ENCODE measurements at places on chromosomes 11 and 22.

DNA sequence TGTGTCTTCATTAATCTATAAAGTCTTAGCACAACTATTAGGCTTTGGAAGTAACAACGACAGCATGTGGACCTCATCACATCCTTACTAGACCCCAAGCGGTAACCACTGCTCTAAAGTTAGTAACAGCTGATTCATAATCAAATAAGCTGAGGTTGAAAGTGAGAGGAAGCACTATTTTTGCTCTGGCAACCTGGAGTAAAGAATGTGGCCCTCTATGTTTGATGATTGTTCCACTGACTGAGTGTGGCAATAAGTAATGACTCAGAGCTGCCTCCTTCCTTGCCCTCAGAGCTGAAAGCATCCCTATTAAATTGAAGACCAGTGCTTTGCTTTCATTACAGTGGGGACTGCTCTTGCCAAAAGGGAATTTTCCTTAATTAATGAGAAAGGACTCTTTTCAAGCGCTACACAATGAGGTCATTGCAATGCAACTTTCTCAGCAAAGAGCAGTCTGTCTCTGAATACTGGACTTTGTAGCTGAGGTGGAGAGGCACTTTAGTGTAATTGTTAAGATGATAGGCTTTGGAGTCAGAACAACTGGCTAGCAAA is 906.1 kb upstream of the RAG2 start:
- no peak for DNase-seq

DNA sequence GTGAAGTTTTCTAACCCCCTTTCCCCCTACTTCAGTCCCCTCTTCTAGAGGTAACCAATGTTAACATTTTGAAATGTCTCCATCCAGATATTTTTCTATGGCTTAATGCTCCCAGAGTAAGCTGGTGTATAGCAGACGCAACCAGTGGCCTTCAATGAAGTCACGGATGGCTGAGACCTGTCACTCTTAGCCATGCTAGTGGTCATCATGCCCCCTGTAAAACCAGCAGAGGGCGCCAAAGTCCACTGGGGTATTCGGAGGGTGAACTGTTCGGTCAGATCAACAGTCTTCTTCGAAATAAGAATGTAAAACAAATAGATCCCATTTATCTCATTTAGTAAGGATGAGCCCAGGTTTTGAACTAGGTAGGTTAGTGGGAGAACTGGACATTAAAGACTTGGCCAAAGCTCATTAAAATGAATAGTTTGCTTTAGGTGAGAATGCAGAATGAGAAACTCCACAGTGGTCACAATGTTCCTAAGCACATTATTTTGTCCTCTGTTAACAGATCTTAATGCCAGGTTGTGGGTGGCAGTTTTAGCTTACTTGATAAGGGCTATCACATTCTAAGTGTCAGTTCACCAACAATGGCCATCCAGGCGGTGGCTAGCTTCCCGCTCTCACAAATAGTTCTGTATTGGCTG is 8.6 kb upstream of the MMP8 start:
- peak; percentile 75 for DNase-seq

- no peak for DNase-seq
Measured at GRCh38 chr11:17171916-17172315, 35.9 kb downstream of the PIK3C2A start.

DNA sequence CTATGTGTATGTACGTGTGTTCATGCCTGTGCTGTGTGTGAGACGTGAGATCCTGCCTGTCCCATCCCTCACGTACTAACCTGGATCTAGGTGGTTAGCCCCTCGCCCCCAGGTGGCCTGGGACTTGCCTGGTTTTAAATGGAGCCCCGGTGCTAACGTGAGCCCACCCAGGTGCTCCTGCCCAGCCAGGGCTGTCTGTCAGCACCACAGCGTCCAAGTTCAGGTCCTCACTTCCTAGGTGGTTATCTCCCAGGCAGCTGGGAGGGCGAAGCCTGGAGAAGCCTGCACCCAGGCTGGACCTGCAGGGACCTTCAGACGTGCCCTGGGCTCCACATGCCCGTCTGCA is 86.0 kb downstream of the KCNQ1 start:
- peak; percentile 23 for DNase-seq

DNA sequence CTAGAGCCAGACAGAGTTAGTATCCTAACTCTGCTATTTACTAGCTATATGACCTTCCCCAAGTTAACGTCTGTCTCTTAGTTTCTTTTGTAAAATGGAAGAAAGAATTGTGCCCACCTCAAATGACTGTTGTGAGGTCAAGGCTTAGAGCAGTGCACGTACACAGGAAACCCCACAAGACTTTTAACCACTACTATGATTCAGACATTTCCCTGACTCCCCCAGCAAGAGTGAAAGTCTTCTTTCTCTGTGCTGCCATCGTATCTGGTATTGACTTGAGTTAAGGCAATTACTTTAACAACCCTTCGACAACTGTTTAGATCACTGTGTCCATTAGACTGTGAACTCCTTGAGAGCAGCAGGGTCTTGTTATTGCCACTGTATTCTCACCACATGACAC is 2.6 kb upstream of the OR52W1 start:
- no peak for DNase-seq

GRCh38 chr11:64062185-64063039 is 26.7 kb downstream of the FLRT1 start:
- DNase-seq, result no peak

- no peak for DNase-seq
Measured at GRCh38 chr11:70535191-70535971, 137.1 kb downstream of the CTTN start.

- no peak for DNase-seq
Measured at GRCh38 chr11:32479291-32479690, 44.0 kb upstream of the WT1 start.

- DNase-seq, result no peak
Measured at GRCh38 chr22:29641700-29642330, 38.4 kb downstream of the NF2 start.

DNA sequence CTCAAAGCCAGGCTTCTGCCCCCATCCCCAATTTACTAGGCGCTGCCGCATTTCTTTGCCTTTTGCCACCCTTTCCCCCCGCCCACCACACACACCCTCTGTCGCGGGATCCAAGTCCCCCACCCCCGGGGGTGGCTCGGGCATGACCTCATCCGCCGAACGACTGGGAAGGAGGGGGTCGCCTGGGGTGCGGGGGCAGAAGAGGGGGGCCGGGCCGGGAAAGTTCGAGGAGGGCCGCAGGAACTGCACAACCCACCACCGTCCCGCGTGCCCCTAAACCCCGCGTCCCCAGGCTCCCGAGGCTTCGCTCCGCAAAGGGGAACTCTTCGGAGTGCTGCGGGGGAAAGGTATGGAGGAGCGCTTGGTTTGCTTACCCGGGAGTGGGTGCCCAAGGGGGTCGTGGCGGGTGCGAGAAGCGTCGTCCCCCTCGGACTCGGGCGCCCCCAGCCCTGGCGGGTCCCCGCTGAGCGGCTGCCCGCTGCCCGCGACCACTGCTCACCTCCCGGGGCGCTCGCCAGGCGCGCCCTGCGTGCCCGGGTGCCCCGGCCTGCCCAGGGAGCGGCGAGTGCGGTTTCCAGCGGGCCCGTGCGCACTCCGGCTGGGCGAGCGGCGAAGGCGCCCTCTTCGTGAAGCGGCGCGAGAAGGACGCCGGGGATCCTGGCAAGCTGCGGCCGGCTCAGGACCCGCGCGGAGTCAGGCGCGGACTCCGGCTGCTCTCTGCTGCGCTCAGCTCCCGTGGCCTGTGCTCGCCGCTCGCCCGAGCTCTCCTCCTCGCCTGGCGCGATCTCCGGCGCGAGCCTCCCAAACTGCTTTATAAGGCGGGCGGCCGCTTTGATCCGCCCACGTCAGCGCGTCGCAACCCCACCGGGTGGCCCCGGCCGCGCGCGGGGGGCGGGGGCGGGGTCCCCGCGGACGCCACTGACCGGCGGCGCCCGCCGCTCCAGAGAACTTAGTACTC is 4.0 kb upstream of the WNT11 start:
- peak; percentile 77 for DNase-seq

GRCh38 chr11:128181984-128182383 is 405.4 kb downstream of the ETS1 start:
- DNase-seq, result no peak

- no peak for DNase-seq
Measured at GRCh38 chr22:44166498-44167276, 14.0 kb upstream of the PARVG start.

DNA sequence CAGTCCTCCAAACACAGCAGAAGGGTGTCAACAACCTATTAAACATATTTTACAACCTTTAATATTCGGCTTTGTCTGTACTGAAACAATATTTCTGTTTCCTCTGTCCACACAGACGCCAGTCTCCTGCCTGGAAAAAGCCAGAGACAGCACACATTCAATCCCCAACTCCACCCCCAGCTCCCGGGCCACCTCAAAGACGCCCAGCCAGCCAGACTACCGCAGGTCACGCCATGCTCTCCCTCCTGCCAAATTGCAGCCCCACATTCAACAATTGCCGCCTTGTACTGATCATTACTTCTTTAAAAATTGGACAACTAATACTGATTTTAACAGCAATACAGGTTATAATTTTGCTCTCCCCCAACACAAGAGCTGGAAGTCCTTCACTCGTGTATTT is 1.2 kb downstream of the SERGEF start:
- DNase-seq, result no peak

DNA sequence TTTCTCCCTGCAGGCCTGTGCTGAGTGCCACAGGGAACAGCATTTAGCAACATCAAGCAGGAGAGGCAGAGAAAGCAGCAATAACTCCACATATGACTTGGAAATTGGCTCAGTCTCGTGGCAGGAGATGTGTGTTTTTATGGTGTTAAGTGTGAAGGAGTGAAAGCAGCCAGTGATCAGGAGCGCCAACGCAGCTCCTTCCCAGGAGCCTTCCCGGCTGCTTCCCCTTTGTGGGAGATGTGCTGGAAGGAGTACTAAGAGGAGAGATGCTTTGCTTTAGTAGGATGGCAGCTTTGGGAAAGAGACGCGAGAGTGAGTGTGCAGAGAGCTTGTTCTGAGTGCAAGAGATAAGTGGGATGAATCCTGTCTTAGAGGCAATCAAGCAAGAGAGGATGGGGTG is 54.7 kb upstream of the KIRREL3 start:
- DNase-seq, result no peak

- DNase-seq, result no peak
Measured at GRCh38 chr11:133366147-133366546, 166.2 kb downstream of the OPCML start.

DNA sequence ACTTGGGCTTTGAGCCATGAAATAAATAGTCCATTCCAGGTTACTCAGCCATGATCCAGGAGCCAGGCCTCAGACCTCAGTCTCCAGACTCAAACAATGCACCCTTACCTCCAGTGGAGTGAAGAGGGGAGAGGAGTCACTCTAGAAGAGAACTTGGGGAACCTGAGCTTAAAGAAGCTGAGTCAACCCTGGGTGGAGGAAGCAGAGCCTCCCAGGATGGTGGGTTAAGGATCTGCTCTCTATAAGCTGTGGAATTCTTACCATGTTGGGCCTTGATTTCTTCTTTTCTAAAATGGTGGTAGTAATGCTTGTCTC is 113.2 kb downstream of the NECTIN1 start:
- no peak for DNase-seq

DNA sequence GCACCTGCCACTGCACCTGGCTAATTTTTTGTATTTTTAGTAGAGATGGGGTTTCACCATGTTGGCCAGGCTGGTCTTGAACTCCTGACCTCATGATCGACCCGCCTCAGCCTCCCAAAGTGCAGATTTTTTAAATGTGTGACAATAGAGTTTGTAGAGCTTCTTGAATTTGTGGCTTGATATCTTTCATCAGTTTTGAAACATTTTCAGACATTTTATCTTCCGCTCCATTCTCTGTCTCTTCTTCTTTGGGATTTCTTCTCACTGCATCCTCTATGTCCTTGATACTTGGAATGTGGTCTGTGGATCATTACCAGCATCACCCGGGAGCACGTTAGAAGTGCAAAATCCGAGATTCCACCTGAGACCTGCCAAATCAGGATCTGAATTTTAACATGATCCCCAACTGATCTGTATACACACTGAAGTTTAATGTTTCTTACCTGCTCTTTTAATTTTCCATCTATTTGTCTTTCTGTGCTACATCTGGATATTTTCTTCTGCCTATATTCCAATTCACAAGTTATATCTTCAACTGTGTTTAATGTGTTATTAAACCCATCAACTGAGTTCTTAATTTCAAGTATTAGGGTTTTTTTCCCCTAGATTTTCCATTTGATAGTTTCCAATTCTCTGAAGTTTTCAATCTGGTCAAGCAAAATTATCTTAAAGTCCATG is 126.4 kb downstream of the CEP164 start:
- DNase-seq, result no peak

GRCh38 chr11:65133724-65134123 is 595 bp downstream of the SYVN1 start:
- DNase-seq, result peak; percentile 42

DNA sequence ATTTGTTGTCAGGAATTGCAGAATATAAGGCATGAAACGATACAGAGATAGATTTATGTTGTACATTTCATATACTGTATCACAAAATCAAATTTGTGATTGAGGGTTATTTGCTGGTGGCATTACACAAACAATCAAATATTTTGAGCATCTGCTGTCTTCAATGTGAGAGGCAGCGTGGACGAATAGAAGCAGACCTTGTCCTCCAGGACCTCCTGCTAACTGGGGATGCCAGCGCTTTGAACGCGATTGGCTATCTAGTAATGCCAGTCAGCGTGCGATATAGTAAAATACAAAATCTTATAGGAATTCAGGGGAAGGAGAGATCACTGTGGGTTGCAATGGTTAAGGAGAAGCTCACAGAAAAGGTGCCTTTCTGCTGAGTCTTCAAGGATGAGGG is 631 bp upstream of the SNX19 start:
- no peak for DNase-seq

- no peak for DNase-seq
Measured at GRCh38 chr11:33630936-33631748, 69.5 kb downstream of the C11orf91 start.

DNA sequence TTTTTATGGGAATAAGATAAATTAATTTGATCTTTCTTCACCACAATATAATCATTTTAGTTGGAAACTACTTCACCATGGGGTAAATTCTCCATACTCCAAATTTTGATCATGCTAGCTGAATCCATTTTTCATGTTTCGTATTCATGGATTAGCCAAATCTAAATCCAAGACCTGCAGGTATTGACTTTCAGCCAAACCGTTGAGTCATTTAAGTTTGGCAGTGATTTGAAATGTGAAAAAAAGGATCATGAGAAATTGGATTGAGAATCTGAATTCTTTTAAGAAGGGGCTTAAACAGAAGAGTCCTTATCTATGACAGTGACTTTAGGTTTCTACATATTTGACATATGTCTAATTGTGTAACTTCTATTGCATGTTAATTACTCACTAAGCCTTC is 5.3 kb downstream of the GAS2 start:
- no peak for DNase-seq

GRCh38 chr11:27412192-27412691 is 49.2 kb upstream of the CCDC34 start:
- DNase-seq, result no peak

- DNase-seq, result no peak
Measured at GRCh38 chr11:2401436-2401984, 960 bp downstream of the TSSC4 start.

- DNase-seq, result no peak
Measured at GRCh38 chr11:118618115-118618990, 10.9 kb downstream of the PHLDB1 start.

DNA sequence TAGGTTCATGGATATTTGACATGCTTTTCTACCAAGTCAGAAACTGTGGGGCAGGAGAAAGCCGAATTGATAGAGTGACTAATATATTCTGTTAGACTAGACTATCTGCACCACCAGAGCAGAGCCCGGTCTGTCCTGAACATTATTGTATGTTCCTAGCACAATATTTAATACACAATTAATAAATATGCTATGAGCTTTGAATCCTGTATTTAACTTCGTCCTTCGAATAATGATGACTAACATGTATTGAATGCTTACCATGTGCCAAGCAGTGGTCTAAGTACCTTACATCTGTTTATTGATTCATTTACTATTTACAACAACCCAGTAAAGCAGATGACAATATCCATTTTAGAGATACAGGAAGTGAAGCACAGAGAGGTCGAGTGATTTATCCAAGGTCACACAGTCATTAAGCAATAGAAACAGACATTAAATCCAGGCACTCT is 44.8 kb upstream of the ANO3 start:
- DNase-seq, result no peak

All from left colon (tissue), 2 donors.